NCI-H1417 treated with DMSO at 0.1 percent for 48 hours (cell line): ENCODE measurements at places on chromosomes 12 and 14.

DNA sequence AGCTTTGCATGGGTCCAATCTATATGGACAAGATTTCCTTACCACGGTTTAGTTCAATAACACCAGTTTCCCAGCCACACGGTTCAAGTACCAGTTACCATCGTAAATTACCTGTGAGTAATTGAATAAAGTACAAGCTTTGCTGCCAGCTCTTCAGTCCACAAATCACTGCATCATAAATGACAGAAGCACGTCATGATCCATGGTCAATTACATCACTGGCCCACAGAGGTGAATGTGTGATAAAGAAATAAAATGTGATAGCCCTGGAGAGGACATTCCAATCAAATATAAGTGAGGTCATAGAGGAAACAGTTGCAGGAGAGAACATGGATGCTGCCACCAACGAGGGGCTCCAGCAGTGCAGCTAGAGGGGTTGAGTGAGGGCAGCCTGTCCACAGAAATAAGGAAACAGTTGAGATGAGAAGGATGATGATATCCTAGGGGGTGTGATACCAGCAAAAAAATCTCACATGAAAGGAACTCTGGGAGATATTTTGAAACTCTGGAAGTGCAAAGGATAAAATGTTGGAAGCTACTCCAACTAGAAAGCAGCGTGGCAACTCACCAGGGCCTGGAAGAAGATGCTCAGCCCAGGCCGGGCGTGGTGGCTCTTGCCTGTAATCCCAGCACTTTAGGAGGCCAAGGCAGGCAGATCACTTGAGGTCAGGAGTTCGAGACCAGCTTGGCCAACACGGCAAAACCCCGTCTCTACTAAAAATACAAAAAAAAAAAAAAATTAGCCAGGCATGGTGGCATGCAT is 5.8 kb upstream of the DYNC1H1 start:
- no peak for DNase-seq

DNA sequence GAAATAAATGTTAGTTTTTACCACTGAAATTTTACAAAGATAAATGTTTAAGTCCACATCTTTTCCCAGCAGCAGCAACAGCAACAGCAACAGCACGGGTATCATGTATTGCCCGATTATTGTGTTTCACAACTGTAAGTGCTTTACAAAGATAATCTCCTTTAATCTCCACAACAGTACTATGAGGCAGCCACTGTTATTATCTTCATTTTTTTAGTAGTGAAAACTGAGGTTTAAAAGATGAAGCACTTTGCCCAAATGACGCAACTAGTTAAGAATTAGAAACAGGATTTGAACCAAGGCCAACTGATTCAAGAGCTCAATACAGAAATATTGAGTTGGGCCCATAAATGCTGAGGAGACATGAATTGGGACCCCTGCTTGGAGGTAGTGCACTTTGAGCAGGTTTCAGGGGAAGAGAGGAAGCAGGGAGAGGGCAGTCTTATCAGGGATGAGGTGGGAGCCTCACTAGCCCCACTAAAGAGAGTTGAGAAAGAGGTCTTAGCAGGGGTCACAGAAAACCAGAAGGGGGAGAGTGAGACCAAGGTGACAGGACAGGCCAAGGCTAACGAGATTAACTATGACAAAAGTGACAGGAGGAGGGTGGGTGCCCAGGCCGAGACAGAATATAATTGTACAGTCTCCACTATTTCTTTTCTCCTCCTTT is 15.3 kb downstream of the KRT2 start:
- DNase-seq: no peak

DNA sequence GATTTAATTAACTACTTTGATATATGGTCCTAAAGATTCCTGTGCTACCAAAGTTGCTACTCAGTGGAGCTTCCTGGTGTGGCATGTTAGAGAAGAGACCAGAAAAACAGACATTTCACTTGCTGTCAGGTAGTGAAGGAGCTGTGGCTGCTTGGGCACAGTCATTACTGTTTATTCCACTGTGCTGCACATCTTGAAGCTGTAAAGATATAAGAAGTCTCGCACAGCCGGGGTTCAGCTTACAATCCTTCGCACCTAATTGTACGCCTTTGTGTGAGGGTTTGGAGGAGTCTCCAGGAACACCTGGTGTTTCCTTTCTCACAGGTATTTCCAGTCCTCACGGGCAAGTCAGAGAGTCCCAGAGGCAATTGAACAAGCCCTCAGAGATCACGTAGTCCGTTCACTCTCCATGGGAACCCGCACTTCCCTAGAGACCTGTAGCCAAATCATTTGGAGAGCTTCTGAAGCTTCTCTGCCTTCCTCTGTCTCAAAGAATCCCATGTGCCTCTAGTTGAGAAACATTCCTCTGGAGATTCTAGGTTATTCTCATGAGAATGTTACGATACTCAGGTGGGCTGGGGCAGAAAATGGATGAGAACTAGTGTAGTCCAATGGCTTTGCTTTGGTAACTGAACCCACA is 4.1 kb downstream of the EVL start:
- no peak for DNase-seq

GRCh38 chr12:122985338-122986257 is 5.1 kb downstream of the ARL6IP4 start:
- no peak for DNase-seq

- no peak for DNase-seq
Measured at GRCh38 chr12:108611884-108612415, 14.1 kb upstream of the TMEM119 start.

DNA sequence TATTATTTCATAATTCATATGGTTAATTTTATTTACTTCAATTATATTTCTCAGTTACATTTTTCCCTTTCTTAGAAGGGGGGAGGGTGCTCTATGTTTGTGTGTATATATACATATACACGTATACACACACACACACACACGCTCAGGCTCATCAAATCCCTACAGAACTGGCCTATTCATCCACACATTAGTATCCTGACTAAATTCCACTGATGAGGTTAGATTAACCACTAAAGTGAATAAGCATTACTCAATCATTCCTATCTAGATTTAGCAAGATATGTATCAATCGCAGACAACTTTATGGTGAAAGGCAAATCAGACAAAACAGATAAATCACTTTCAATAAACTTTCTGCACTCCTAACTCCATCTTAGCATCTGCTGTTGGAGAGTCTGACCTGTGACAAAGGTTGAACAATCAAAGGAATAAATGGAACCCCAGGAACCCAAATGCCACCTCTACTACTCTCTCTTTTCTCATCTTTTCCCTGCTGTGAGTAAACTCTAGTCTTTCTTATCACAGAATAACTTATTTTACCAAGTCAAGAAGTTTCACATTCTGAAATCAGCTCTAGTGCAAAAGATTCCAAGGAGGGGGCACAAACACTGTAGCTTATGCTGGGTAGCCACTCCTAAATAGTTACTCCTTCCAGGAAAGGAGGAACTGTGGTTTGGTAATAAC is 67.6 kb downstream of the RALGAPA1 start:
- DNase-seq: no peak

GRCh38 chr14:30225176-30225575 is 297.5 kb upstream of the PRKD1 start:
- DNase-seq: no peak
